ENCODE measurements at places on chromosomes 6 and 20.

DNA sequence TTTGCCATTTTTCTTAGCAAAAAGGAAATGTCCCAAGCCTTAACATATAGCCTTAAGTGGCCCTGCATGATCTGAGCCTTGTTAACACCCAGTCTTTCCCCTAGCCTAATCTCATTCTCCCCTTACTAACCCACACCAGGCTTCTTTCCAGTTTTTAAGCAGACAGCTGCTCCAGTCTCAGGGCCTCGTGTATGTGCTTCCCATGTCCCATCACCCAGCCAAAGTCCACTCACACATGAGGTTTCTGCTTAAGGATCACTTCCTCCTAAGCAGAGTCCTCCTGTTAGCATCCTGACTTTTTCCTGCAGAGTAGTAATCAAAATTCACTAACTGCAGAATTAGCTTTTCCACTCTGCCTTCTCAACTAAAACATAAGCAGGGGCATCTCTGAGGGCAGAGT is 96.1 kb downstream of the SMLR1 start:
- DNase-seq, result no peak

DNA sequence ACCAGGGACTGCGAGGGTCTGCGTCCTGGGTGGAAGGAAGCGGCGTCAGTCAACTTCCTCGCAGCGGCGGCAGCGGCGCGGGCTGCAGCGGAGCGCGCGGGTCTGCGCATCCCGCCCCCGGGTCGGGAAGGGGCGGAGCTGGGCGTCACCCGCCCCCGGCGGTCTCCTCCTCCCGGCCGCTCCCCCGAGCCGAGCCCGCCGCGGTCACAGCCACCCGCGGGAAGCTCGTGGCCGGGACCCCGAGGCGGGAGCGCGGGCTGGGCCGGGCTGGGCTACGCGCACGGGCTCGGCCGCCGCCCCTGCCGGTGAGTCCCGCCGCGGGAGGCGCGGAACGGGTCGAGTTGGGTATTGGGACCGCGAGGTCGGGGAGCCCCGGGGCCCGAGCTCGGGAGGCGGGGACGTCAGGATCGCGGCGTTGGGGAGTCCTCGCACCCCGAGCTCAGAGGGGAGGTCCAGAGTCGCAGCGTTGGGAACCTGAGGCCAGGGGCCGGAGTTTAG is at the start of gene PAQR8:
Gene PAQR8, plus strand, starts transcription at position 207 of the 498 bp plus-strand sequence. CDS start 41,063 bp downstream, outside the sequence.
- peak; percentile 69 for DNase-seq

DNA sequence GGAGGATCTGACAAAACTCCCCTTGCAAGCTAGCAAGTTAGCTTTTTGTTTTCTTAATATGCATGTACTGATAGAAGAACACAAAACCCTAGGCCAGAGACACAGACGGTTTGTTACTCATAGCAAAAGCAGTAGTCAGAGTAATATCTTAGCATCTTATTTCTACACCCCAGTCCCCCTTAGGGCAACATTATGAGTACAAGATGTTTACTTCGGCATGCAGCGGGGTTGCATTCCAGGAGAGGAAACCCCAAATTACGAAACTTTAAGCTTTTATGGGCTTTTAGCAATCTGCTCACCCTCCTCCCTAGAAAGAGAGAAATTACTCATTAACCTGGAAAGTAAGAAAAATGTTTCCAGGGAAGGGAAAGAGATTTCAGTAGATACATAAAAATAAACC is 1286.9 kb downstream of the EPHA7 start:
- no peak for DNase-seq

DNA sequence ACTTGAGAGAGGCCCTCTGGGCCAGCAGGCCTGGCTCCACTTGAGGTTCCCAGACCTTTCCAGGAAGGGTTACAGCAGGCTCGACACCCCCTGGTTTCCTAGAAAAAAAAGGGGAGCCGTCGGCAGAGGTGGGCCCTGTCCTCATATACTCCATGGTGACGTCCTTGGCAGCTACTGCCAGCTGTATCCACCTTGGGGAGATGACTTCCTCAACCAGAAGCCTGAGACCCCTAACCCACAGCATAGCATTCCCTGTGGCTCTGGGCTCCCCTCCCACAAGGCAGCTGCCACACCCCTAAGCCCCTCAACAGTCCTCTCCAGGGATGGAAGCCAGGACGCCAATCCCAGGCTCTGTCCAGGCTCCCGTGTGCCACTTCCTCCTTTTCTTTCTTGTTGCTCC is 294.8 kb downstream of the CDC5L start:
- no peak for DNase-seq

DNA sequence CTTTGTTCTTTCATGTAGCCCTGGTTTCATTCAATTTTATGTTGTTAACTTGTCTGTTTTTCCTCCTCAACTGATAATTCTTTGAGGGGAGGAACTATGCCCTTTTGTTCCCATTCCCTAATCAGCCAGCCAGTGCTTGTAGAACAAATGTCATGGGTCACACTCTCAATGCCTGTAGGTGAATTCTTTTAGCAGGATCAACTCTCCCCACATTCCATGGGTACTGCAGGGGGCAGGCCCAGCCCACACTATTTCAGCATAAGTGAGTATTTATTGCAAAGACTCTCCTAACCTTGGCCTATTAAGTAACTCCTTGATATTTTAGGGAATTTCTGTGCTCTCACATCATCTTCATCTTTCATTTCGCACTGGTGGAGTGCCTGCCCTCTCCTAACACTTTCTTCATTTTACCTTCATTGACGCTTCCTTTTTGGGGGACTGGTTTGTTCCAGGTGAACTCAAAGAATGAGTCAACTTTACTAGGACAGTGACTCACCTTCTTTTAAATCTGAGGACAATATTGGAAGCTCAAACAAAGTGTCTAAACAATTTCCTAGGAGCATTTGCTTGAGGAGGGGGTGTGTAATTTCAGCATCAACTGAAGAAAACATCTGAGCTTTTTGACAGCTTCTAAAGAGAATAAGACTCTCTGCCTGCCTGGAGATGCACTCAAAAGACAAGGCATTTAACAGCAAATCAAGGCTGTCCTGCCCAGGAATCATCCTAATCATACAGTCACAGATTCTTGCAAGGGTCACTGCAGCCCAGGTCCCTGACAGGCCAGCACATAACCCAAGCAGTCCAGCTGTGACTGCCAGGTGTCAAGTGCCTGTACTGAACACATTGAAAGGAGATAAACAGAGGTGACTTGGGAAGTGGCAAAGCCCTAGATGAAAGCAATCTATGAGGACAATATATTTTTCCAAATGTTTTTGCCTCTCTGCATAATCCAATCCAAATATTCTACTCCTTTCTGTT is 263.9 kb upstream of the PRND start:
- DNase-seq, result no peak

DNA sequence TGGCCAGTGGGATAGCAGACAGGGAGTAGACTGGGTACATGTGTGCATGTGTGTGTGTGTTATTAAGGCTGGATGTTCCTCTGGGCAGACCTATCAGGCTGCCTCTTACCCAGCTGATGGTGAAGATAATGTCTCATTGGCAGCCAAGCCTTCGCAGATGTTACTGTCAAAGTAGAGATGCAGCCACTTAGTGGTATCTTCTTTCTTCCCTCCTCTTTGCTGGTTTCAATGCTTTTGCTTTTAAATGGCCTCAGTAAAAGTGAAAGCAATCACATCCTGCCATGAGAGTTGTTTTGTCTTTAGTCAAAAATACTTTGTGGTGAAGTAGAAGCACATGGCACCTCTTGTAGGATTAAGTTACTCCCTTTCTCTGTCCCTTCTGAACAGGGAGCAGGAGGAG is 57.5 kb downstream of the SNRNP48 start:
- DNase-seq, result no peak

GRCh38 chr6:133945158-133945557 is 7.9 kb upstream of the TBPL1 start:
- no peak for DNase-seq

DNA sequence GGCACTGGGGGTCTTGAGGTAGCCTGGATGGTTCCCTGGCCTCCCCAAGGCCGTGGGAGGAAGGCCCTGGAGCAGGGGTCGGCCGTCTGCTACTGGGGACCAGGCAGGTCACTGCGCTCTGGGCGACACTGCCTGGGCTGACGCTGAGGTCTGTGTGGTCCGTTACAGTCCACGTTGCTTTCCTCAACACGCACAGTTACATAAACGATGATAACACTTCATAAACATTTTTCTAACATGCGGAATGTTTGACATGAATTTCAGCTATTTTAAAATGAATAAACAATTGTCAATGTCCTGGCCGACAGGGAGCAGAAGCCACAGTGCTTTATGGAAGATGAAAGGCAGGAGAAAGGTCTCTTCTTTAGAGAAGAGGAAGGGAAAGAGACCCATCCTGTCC is 10.2 kb upstream of the RBBP8NL start:
- no peak for DNase-seq

- DNase-seq, result no peak
Observed at GRCh38 chr20:58421497-58421850, 32.4 kb downstream of the VAPB start.

Measured in stimulated activated CD4-positive, alpha-beta T cell treated with anti-CD3 and anti-CD28 coated beads, Interleukin-1b, Interleukin-23, amount 100 ng/mL, for 1 hour (primary cell).